ENCODE measurements at places on chromosomes 6 and 20.

GRCh38 chr6:145485288-145485687 is 250.0 kb downstream of the EPM2A start:
- no peak overlapping the region for H3K4me3 ChIP-seq
- H3K27me3 ChIP-seq: no peaks in the 10 kb centered on the region
- DNase-seq: no peak
- H3K36me3 ChIP-seq: no peaks in the 10 kb centered on the region
- no peaks in the 10 kb centered on the region for H3K4me1 ChIP-seq
- H3K27ac ChIP-seq: no peak overlapping the region

DNA sequence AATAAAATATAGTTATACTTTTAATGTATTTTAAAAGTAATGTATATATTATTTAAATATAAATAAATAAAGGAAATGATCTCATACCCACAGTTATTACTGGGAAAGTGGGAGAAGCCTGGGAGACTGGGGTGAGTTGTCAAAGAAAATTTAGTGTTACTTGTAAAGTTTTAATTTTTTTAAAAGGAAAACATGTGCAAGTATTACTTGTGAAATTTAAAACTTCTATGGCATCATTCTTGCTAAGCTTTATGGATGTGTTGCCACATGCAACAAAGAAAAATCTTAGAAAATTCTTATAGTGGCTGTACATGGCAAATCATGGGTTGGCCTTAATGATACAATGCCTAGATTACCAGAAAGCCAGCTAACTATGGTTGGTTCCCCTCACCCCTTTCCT is 194.0 kb upstream of the KCNK16 start:
- no peak overlapping the region for H3K4me3 ChIP-seq
- H3K36me3 ChIP-seq: no peaks in the 10 kb centered on the region
- no peak overlapping the region for H3K27ac ChIP-seq
- H3K4me1 ChIP-seq: no peaks in the 10 kb centered on the region
- H3K27me3 ChIP-seq: no peaks in the 10 kb centered on the region

DNA sequence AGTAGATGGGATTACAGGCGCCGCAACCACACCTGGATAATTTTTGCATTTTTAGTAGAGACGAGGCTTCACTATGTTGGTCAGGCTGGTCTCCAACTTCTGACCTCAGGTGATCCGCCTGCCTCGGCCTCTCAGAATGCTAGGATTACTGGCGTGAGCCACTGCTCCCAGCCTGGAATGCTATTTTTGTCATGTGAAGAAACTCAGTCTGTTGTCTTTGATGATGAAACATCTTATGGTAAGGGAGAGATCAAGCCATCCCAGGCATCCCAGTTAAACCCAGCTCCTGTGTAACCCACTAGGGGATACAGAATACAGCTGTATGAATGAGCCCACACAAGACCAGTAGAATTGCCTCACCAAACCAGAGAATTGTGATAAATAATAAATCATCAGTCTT is 83.6 kb upstream of the RBM24 start:
- no peak for DNase-seq
- H3K27me3 ChIP-seq: peaks cover 7% of the 10 kb centered on the region
- H3K27ac ChIP-seq: no peak overlapping the region
- no peaks in the 10 kb centered on the region for H3K4me1 ChIP-seq
- no peak overlapping the region for H3K4me3 ChIP-seq
- H3K36me3 ChIP-seq: no peaks in the 10 kb centered on the region

DNA sequence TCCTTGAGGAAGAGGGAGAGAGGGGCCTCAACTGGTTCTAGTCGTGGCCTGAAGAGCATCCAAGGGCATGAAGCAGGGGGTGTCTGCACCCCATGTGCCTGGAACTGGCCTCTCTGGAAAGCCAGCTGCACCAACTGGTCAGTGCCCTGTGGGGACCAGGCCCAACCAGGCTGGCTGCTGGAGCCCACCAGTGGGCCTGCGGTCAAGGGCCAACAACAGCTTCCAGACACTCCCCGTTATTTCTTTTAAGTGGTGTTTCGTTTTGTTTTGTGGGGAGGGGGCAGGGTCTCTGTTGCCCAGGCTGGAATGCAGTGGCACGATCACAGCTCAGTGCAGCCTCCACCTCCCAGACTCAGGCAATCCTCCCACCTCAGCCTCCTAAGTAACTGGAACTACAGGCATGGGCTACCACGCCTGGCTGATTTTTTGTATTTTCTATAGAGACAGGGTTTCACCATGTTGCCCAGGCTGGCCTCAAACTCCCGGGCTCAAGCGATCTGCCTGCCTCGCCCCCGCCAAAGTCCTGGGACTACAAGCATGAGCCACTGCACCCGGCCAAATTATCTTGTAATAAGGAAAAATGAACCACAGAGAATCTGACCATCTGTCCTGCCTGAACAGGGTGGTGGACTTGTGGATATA is 11.9 kb upstream of the C20orf144 start:
- H3K27me3 ChIP-seq: no peaks in the 10 kb centered on the region
- no peak overlapping the region for H3K27ac ChIP-seq
- no peak for DNase-seq
- no peaks in the 10 kb centered on the region for H3K36me3 ChIP-seq
- no peak overlapping the region for H3K4me3 ChIP-seq

DNA sequence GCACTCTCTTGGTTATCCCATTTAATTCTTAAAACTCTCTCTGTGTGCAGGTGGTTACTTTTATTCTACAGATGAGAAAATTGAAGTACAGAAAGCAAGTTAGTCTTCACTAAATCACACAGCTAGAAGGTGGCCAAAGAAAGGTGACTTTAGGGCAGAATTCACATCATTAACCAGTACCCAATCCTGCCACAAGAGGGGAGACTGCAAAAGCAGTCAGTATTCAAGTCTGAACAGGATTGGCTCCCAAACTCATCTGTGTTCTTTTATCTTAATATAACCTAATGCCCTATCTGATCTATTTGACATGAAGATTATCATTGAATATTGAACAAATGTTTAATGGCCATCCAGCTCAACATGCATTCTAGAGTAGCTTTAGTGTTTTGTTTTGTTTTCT is 225.3 kb upstream of the FAM83B start:
- no peak overlapping the region for H3K4me3 ChIP-seq
- H3K27me3 ChIP-seq: no peaks in the 10 kb centered on the region
- no peak overlapping the region for H3K27ac ChIP-seq

DNA sequence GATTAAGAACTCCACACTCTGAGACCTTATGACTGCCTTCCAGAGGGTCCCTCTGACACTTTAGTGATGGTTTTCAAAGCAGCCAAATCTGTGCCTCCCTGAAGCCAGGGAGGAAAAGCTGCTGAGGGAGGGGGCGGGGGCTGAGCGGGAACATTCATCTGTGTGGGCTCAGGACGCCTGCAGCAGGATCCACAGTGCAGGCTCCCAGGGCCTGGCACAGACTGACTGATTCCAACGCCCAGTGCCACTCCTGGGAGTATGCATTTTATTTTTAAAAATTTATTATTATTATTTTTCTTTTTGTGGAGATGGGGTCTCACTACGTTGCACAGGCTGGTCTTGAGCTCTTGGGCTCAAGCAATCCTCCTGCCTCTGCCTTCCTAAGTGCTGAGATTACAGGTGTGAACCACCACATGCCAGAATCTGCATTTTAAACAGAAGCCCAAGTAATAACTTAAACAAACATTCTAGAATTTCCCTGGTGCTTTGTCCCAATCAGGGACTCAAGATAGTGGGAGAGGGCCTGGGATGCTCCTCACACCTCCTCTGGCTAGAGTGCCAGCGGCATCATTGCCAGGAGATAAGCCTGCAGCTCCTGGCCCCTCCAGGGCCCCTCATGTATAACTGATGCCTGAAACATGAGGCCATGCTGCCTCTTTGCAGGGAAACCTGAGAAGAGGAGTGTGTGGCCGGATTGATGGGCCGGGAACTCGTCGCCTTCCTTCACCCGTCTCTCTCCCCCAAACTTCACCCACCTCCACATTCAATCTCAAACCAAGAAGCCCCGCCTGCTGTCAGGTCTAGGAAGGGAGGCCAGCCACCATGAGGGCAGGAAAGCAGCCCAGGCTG is 438 bp upstream of the TMC2 start:
- no peaks in the 10 kb centered on the region for H3K4me1 ChIP-seq
- H3K27me3 ChIP-seq: no peaks in the 10 kb centered on the region
- no peak overlapping the region for H3K4me3 ChIP-seq
- DNase-seq: no peak
- no peak overlapping the region for H3K27ac ChIP-seq
- no peaks in the 10 kb centered on the region for H3K36me3 ChIP-seq

DNA sequence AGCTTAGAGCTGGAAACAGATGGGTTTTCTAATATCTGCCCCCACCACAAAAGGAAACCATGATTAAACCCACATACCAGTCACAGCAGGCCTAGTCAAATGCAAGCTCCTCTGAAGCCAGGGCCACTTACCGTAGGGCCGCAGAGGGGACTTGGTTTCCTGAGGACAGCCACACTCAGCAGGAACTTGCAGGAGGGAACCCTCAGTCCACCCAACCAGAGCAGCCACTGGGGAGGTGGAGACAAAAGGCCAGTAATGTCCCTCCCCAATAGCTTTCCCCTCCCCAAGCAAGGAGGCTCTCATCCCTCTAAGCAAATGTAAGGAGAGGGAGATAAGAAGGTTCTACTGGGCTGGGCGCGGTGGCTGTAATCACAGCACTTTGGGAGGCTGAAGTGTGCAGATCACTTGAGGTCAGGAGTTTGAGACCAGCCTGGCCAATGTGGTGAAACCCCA is 384.4 kb upstream of the JARID2 start:
- peaks cover 9% of the 10 kb centered on the region for H3K4me1 ChIP-seq
- H3K36me3 ChIP-seq: no peaks in the 10 kb centered on the region
- no peak for DNase-seq
- no peak overlapping the region for H3K4me3 ChIP-seq

- no peak for DNase-seq
- no peak overlapping the region for H3K27ac ChIP-seq
- H3K4me3 ChIP-seq: no peak overlapping the region
- H3K4me1 ChIP-seq: no peaks in the 10 kb centered on the region
- H3K36me3 ChIP-seq: no peaks in the 10 kb centered on the region
These were observed 160.8 kb downstream of the C6orf58 start for GRCh38 chr6:127737768-127738167.

GRCh38 chr6:124055963-124056362 is 252.3 kb downstream of the NKAIN2 start:
- H3K4me1 ChIP-seq: no peaks in the 10 kb centered on the region
- no peaks in the 10 kb centered on the region for H3K27me3 ChIP-seq
- no peak for DNase-seq
- H3K4me3 ChIP-seq: no peak overlapping the region

DNA sequence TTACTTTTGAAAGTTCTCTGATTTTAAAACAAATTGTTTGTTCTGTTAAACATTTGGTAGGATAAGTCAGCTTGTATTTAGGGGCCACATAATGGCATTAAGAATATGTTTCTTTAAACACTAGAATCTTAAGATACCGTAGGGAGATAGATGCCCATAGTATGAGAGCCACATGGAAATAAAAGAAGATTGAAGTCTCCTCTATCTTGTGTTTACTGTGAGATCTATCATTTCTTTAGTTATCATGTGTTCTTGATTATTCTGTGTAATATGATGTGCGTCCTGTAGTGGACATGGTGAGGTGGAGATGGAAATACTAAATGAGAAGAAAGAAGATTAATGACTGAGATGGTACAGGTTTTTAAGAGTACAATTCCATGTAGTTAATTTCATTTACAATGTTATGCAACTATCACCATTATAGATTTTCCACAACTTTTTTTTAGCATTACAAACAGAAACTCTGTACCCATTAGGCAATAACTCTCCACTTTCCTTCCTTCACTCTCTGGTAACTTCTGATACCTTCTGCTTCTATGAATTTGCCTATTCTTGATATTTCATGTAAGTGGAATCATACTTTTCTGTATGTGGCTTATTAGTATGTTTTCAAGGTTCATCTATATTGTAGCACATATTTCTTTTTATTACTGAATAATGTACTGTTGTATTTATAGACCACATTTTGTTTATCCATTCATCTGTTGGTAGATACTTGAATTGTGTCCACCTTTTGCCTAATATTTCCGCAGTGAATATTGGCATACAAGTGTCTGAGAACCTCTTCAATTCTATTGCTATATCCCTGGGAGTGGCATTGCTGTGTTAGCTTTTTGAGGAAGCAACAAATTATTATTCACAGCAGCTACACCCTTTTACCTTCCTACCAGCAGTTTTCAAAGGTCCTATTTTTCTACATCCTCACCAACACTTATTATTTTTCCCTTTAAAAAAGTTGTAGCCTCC is 11.5 kb downstream of the RNF146 start:
- no peak overlapping the region for H3K4me3 ChIP-seq
- H3K27me3 ChIP-seq: no peaks in the 10 kb centered on the region
- no peaks in the 10 kb centered on the region for H3K4me1 ChIP-seq
- no peaks in the 10 kb centered on the region for H3K36me3 ChIP-seq
- no peak for DNase-seq

DNA sequence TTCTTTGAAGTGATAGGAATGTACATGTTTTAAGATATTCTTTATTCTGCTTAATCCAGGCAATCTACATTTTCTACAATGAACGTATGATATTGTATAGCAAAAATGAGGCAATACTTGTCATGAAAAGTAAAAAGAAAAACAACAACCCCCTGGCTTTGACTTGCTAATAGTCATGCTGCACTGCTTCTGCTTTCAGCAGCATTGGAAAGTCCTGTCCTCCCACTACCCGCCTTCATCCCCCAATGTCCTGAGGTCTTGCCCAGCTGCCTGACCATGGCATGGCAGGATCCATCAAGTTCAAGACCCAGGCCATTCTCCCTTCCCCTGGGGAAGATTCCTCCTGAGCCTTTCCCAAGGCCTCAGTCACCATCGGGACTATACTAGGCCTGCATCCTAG is 156.5 kb downstream of the SH3BGRL2 start:
- H3K27me3 ChIP-seq: no peaks in the 10 kb centered on the region
- H3K4me3 ChIP-seq: no peak overlapping the region
- no peak overlapping the region for H3K27ac ChIP-seq
- no peaks in the 10 kb centered on the region for H3K4me1 ChIP-seq
- DNase-seq: no peak

DNA sequence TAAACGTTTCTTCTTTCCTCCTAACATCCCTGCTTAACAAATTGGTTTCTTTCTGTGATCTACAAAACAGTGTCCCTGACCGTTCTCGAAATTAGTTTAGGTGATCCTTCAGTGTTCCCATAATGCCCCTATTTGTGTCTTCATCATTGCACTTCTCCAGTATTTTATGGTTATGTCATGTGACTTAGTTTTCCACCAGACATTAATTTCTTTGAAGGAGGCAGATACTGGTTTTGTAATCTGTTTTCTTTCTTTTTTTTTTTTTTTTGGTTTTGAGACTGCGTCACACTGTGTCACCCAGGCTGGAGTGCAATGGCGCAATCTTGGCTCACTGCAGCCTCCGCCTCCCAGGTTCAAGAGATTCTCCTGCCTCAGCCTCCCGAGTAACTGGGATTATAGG is 49.2 kb downstream of the FAM217A start:
- no peaks in the 10 kb centered on the region for H3K4me1 ChIP-seq
- no peaks in the 10 kb centered on the region for H3K27me3 ChIP-seq
- H3K4me3 ChIP-seq: no peak overlapping the region
- no peak overlapping the region for H3K27ac ChIP-seq
- no peak for DNase-seq
- H3K36me3 ChIP-seq: peaks cover 36% of the 10 kb centered on the region

Measured in H1 (cell line).